ENCODE measurements at places on chromosomes 16 and 17.

DNA sequence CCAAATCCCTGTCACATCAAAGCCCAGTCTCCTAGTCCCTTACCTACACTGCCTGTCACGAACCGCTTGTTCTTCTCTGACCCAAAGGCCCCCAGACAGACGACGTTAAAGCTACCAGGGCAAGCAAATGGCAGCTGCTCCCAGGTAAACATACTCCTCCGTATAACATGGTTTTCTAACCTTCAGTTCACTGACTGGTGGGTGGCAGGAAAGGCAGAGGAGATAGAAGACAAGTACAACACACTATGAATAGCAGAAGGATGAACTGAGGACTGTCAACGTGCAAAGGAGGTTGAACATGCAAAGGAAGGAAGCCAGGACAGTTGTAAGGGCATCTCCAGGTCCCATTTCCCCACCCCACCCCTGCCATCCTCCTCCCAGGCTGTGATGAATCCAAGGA, 449.8 kb downstream of the SHISA9 start:
- no peak for DNase-seq

DNA sequence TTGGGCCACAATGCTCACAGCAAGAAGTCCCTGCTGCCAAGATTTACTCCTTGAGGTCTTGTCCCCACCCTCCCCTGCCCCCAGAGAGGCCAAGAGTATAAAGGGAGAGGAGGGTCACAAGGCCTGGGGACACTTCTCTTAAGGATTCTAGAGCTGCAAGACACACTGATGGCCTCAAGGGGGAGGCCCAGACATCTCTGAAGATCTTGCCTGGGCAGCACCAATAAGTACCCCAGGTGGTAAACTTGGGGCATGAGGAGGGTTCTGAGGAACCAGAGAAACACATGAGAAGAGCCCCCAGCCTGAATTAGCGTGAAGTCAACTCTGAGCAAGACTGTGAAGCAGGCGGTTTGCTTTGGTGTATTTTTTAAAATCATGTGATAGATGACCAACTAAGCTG, 26.8 kb upstream of the MTMR4 start:
- no peak for DNase-seq

DNA sequence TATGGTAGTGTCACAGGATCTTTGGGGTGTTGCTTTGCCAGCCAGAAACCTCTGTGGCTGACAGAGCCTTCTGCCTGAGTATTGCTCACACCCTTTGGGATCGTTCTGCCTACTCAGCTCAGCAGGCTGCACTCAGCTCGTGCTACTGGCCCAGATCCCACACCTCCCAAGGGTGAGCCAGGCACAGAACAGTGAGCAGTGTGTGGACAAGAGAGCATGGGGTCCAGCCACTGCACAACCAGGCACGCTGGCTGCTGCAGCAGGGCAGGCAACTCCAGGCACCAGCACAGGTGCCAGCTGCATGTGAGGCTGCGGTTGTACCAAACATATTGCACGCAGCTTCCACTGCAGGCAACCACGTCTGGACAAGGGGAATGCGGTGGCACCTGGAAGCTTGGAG, 84.9 kb downstream of the CYB561 start:
- DNase-seq, result no peak

DNA sequence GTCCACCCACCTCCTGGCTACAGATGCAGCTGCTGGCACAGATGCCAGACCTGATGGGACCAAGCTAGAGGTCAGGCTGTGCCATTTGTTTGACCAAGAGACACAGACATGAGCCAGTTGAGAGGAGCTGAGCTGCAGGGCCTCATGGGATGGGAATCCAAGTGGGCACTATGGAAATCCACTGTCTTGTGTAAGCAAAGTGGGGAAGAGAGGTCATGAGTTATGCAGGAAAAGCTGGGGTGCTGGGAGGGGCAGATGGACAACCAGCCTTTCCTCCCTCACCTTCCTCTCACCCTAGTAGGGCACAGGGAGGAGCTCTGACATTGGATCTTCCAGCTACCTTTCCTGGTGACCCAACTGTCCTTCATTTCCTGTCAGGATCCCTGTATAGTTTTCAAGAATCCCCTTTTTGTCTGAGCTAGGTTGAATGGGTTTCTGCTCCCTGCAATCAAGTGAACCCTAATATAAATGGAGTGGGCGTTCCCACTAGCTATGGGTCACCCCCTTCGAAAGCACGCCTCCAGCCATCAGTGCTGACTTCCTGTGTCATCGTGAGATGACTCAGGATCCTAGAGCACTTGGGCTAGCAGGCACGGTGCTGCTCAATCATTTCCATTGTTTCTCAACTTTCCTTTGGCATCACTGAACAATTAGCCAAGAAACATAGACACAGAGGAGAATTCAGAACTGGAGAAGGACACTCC, 13.6 kb downstream of the ATPAF2 start:
- no peak for DNase-seq

- no peak for DNase-seq
Observed at GRCh38 chr16:31206776-31207175, 4.2 kb upstream of the PYCARD start.
